Natural killer cell treated with Interleukin-12 subunit alpha and Interleukin-12 subunit beta and Interleukin-15 and Interleukin-18, amount 100 ng/mL, for 72 hours (primary cell): ENCODE measurements at places on chromosomes 6 and 20. TPM values are rescaled to one million over a fixed set of nuclear protein-coding genes. Genes with fewer than 3 reads are reported as not detected.

DNA sequence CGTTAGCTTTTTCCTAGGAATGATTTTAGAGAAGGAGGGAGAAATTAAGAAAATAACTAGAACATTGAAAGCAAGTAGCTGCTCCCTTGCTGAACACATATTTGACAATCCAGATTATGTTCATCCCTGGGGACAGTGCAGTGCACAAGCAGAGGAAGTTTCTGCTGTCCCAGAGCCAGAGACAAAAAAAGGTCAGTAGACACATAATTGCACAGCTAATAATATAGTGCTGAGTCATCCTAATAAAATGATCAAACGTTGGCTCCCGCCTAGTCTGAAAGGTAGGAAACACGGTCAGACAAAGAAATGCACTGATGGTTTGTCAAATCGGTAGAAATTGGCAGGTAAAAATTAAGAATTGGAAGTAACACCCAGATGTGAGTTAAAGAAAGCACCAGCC is 21.7 kb upstream of the SSTR4 start:
- no peak overlapping the region for H3K27ac ChIP-seq
- H3K36me3 ChIP-seq, result no peaks in the 10 kb centered on the region
- no peak overlapping the region for H3K4me3 ChIP-seq
- H3K27me3 ChIP-seq, result no peaks in the 10 kb centered on the region
- no peaks in the 10 kb centered on the region for H3K4me1 ChIP-seq

DNA sequence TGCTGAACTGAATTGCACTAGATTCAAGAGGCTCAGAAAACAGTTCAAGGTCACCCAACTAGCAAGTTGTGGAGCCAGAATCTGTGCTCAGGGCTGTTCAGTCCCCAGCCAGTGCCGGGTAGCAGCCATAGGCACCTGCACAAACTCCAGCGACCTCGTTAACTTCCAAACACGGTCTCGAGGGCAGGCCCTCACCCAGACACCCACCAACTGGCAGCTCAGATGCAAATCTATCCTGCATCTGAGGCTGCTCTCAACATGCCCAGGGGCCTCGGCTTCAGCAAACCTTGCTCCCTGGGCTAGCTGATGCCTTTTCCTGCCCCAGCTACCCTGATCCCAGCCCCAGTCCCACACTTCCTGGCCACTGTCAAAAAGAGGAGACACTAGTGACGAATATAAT is 3.7 kb downstream of the JPH2 start:
- no peak overlapping the region for H3K4me3 ChIP-seq
- H3K27ac ChIP-seq, result no peak overlapping the region
- peaks cover 52% of the 10 kb centered on the region for H3K27me3 ChIP-seq

The SPDEF gene
- not detected for total RNA-seq

The TCF21 gene
- not detected for total RNA-seq

DNA sequence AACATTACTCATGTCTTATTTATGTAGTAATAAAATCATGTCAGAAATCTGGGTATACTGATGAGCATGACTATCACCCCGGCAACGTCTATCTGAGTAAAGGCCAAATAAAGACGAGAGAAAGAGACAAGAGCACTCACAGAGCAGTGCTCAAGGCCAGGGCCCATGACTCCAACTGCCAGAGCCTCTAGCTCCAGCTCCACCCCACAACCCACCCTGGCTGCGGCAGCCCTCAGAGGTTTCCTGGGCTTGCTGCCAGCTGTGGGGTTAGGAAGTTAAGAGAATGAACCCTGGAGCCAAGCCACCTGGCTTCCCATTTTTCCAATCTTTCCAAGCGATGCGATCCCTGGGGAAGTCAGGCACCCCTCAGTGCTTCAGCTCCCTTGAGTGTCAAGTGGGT is 92.0 kb upstream of the PAX1 start:
- H3K36me3 ChIP-seq, result no peaks in the 10 kb centered on the region
- no peak for DNase-seq
- no peak overlapping the region for H3K4me3 ChIP-seq
- H3K27me3 ChIP-seq, result peaks cover 32% of the 10 kb centered on the region
- no peaks in the 10 kb centered on the region for H3K4me1 ChIP-seq

GRCh38 chr20:52035498-52035897 is 156.1 kb downstream of the ZFP64 start:
- H3K27me3 ChIP-seq, result no peaks in the 10 kb centered on the region
- DNase-seq, result no peak
- no peak overlapping the region for H3K4me3 ChIP-seq
- H3K27ac ChIP-seq, result peak overlapping the region; percentile 68
- peaks cover 29% of the 10 kb centered on the region for H3K4me1 ChIP-seq

The SLC17A4 gene
- not detected for total RNA-seq

GRCh38 chr6:104686550-104687175 is 173.1 kb downstream of the HACE1 start:
- no peak overlapping the region for H3K27ac ChIP-seq
- no peak for DNase-seq
- no peaks in the 10 kb centered on the region for H3K36me3 ChIP-seq
- H3K27me3 ChIP-seq, result no peaks in the 10 kb centered on the region
- peaks cover 4% of the 10 kb centered on the region for H3K4me1 ChIP-seq

The ERVFRD-1 gene
- not detected for total RNA-seq

DNA sequence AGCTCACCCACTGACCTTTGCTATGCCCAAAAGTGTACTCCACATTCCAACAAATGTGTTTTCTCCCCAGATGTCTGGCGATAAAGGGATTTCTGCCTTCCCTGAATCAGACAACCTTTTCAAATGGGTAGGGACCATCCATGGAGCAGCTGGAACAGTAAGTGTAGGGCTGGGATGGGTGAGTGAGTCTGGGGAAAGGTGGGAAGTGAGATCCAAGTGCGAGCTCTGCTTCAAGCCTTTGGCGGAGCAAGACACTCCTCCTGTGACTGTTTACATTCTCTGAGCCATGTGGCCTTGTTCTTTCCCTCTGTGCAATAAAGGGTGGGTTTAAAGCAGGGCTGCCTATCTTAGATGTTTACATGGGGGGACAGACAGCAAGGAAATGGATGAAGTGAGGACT is 1.9 kb downstream of the UBE2C start:
- no peak overlapping the region for H3K27ac ChIP-seq
- H3K36me3 ChIP-seq, result peaks cover 22% of the 10 kb centered on the region
- no peak for DNase-seq
- no peaks in the 10 kb centered on the region for H3K27me3 ChIP-seq
- peaks cover 12% of the 10 kb centered on the region for H3K4me1 ChIP-seq

- H3K4me3 ChIP-seq, result no peak overlapping the region
- H3K27ac ChIP-seq, result no peak overlapping the region
- no peaks in the 10 kb centered on the region for H3K27me3 ChIP-seq
- peaks cover 9% of the 10 kb centered on the region for H3K36me3 ChIP-seq
- H3K4me1 ChIP-seq, result peaks cover 18% of the 10 kb centered on the region
Observed at GRCh38 chr20:62799459-62799858, 3.2 kb downstream of the MRGBP start.

GRCh38 chr20:58839474-58839874 is 11.2 kb downstream of the GNAS-AS1 start:
- DNase-seq, result no peak
- H3K27me3 ChIP-seq, result peaks cover 32% of the 10 kb centered on the region
- no peaks in the 10 kb centered on the region for H3K36me3 ChIP-seq
- no peak overlapping the region for H3K4me3 ChIP-seq
- H3K27ac ChIP-seq, result no peak overlapping the region

- no peaks in the 10 kb centered on the region for H3K27me3 ChIP-seq
- H3K36me3 ChIP-seq, result no peaks in the 10 kb centered on the region
- no peak overlapping the region for H3K4me3 ChIP-seq
- H3K4me1 ChIP-seq, result no peaks in the 10 kb centered on the region
Observed at GRCh38 chr6:158387578-158387977, 75.3 kb downstream of the TULP4 start.

- no peak for DNase-seq
- no peaks in the 10 kb centered on the region for H3K36me3 ChIP-seq
- peaks cover 23% of the 10 kb centered on the region for H3K27me3 ChIP-seq
- H3K27ac ChIP-seq, result no peak overlapping the region
- H3K4me3 ChIP-seq, result no peak overlapping the region
- H3K4me1 ChIP-seq, result no peaks in the 10 kb centered on the region
Observed at GRCh38 chr20:31489152-31489551, 14.1 kb downstream of the REM1 start.

- no peak overlapping the region for H3K4me3 ChIP-seq
- H3K4me1 ChIP-seq, result peaks cover 17% of the 10 kb centered on the region
- peaks cover 17% of the 10 kb centered on the region for H3K27me3 ChIP-seq
Observed at GRCh38 chr20:59101961-59102360, 59.4 kb upstream of the PRELID3B start.

DNA sequence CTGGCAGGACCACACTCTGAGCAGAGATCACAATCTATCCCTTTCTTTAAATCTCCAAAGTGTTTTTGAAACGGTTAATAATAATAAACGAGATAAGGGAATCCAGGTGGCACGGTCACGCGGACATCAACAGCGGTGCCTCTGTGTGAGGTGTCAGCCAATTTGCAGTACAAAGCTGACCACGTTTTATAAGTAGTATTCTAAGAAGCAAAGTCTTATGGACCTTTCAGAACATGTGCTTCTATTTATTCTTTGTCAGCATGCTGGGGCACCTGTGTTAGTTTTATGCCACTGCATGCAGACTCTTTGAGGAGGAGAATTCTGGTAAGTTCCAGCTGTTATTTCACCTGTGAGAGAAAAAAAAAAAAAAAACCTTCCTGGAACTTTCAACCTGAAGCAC is 39.0 kb upstream of the EXOC2 start:
- no peak overlapping the region for H3K27ac ChIP-seq
- H3K4me3 ChIP-seq, result no peak overlapping the region
- no peaks in the 10 kb centered on the region for H3K4me1 ChIP-seq

The ELOVL5 gene
- 130 TPM for total RNA-seq

DNA sequence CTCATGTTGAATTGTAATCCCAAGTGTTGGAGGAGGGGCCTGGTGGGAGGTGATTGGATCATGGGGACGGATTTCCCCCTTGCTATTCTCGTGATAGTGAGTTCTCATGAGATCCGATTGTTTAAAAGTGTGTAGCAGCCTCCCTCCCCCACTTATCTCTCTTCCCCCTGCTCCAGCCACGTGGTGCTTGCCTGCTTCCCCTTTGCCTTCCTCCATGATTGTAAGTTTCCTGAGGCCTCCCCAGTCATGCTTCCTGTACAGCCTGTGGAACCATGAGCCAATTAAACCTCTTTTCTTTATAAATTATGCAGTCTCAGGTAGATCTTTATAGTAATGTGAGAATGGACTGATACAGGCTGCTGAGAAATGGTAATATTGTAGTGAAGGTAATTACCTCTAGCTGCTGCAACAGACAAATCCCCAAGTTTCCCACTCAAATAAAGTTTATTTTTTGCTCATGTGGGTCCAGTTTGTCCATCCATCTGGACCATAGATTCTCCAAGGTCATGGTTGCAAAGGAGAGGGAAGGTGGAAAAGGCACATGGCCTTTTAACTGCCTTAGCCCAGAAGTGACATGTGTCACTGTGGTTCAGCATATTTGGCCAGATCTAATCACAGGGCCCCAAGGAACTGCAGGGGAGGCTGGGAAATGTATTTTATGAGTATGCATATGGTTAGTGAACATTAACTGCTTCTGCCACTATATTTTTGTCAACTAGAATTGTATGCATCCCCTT is 89.2 kb downstream of the TRMT11 start:
- no peaks in the 10 kb centered on the region for H3K36me3 ChIP-seq
- H3K27me3 ChIP-seq, result no peaks in the 10 kb centered on the region
- H3K4me3 ChIP-seq, result no peak overlapping the region
- no peak for DNase-seq
- H3K27ac ChIP-seq, result no peak overlapping the region

The MYCT1 gene
- not detected for total RNA-seq

The LY86 gene
- not detected for total RNA-seq

DNA sequence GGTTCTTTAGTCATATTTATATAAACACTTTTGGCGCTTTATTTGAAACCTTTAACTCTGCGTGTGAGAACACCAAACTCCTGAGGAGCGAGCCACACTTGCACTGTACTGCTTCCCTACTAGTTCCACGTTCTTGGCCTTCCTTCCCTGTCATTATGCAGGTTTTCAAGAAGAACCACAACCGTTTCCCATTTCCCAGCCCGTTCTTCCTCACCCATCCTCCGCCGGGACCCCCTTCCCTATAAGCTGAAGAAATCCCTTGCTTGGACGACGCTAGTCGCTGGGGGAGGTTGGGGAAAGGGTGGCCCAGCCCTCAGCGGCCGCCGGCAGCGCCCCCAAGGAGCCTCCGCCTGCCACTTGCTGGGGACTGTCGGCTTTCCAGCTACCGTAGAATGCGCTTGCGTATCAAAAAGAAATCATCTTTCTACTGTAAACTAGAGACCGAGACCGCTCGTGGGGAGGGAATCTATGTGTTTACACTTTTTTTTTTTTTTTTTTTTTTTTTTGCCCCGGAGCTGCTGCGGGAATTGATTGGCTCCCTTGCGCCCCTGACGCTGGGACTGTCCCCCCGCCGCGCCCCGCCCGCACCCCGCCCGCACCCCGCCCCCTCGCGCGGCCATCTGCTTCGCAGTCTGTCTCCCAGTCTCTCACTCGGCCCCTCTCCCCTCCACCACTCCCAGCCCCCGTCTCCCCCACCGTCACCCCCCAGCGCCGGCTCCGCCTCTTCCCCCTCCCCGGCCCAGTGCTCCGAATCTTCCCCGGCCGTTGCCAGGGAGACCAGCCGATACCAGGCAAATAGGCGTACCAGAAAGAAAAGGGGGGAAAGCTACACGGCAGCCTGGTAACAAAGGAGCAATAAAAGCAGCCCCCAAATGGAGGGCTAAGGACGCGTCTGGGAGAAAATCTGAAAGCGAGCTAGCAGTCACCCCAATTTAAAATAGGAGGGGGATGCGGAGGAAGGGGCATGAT is 2.3 kb upstream of the MARCKS start:
- peak overlapping the region; percentile 12 for H3K4me3 ChIP-seq
- peaks cover 4% of the 10 kb centered on the region for H3K36me3 ChIP-seq
- H3K4me1 ChIP-seq, result peaks cover 12% of the 10 kb centered on the region
- H3K27ac ChIP-seq, result no peak overlapping the region

The CALHM4 gene
- not detected for total RNA-seq

DNA sequence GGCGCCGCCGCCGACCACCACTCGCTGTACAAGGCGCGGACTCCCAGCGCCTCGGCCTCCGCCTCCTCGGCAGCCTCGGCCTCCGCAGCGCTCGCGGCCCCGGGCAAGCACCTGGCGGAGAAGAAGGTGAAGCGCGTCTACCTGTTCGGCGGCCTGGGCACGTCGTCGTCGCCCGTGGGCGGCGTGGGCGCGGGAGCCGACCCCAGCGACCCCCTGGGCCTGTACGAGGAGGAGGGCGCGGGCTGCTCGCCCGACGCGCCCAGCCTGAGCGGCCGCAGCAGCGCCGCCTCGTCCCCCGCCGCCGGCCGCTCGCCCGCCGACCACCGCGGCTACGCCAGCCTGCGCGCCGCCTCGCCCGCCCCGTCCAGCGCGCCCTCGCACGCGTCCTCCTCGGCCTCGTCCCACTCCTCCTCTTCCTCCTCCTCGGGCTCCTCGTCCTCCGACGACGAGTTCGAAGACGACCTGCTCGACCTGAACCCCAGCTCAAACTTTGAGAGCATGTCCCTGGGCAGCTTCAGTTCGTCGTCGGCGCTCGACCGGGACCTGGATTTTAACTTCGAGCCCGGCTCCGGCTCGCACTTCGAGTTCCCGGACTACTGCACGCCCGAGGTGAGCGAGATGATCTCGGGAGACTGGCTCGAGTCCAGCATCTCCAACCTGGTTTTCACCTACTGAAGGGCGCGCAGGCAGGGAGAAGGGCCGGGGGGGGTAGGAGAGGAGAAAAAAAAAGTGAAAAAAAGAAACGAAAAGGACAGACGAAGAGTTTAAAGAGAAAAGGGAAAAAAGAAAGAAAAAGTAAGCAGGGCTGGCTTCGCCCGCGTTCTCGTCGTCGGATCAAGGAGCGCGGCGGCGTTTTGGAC is 2.0 kb downstream of the SOX4 start:
- peak overlapping the region; percentile 55 for H3K27ac ChIP-seq
- H3K4me3 ChIP-seq, result peak overlapping the region; percentile 94
- no peaks in the 10 kb centered on the region for H3K36me3 ChIP-seq
- DNase-seq, result no peak
- peaks cover 17% of the 10 kb centered on the region for H3K27me3 ChIP-seq

The C6orf58 gene
- not detected for total RNA-seq

- no peak overlapping the region for H3K4me3 ChIP-seq
- H3K4me1 ChIP-seq, result no peaks in the 10 kb centered on the region
- no peaks in the 10 kb centered on the region for H3K36me3 ChIP-seq
- H3K27ac ChIP-seq, result no peak overlapping the region
- DNase-seq, result no peak
Observed at GRCh38 chr20:13291157-13291556, 70.1 kb downstream of the ISM1 start.
